ENCODE measurements at places on chromosomes 12 and 14.
A peak's percentile ranks its signal among the peaks of the same experiment; 100 is the strongest.

- DNase-seq, result peak; percentile 94
Observed at GRCh38 chr14:58331111-58331510, 32.8 kb downstream of the ARID4A start.

GRCh38 chr12:2277492-2278155 lies 224.8 kb downstream of the CACNA1C start:
- no peak for DNase-seq

DNA sequence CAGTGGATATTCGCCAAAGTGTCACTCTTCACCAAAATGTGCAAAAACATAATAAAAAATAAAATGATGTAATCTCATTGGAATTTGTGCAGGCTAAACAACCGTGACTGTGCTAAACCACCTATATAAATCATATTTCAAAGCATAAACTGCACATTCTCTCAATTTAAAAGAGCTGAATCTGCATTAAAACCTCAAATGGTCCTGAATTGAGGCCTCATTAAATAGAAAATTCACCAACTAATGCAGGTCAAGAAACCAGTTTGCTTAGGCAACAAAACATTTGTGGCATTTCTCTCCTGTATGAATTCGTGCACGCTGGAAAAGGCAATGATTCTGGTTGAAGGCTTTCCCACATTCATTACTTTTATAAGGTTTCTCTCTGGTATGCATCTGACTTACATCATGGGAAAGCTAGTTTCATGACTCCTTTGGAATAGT lies 80.1 kb upstream of the IFNG-AS1 start:
- DNase-seq, result no peak

- DNase-seq, result peak; percentile 51
Observed at GRCh38 chr12:30930641-30931040, 4.1 kb downstream of the TSPAN11 start.

GRCh38 chr12:54046809-54047159 lies 6.9 kb upstream of the HOXC4 start:
- DNase-seq, result no peak

GRCh38 chr14:71240171-71240570 lies 332.9 kb downstream of the PCNX1 start:
- no peak for DNase-seq

- no peak for DNase-seq
Observed at GRCh38 chr12:119868992-119869391, 8.1 kb downstream of the CIT start.

- DNase-seq, result no peak
Observed at GRCh38 chr14:55052269-55052930, 953 bp downstream of the MAPK1IP1L start.

GRCh38 chr14:79836577-79836976 lies 374.7 kb downstream of the DIO2 start:
- DNase-seq, result no peak

DNA sequence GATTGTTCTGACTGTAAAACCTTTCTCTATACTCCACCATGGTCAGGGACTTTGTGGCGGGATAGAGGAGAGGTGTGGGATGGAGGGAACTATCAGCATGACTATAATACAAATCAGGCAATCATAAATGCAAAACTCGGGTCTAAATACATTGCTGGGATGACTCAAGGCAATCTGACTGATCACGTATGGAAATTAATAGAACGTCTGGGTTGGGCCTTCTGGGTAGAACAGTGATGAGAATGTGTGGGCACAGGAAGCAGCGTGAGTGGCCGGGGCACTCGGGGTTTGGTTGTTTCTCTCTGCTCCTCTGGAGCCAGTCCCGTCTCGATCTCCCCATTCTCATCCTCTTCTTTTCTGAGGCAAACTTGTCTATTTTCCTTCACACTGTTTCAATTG lies 485.8 kb downstream of the VRK1 start:
- DNase-seq, result no peak

- DNase-seq, result no peak
Observed at GRCh38 chr12:6570264-6570887, 2.3 kb upstream of the NOP2 start.

GRCh38 chr14:94598816-94599655 lies 13.2 kb upstream of the SERPINA3 start:
- DNase-seq, result peak; percentile 86

GRCh38 chr12:124125203-124125871 lies 152.3 kb downstream of the ZNF664 start:
- no peak for DNase-seq

DNA sequence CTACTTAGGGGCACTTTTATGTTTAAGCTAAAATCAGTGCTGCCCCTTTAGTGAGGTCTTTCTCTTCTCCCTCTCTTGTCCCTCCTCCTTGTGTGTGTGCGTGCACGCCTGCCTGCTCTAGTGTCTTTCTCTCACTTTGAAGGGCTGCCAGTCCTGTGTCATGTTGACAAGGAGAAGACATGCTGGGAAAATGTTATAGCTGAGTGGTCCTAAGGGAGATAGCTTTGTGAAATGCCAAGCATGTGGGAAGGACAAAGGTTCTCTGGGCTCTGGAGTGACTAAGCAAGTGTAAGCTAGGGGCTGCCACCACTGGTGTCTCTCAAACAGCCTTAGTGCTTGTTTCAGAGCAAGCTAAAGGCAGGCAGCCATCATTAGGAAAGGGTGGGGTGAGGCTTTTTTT lies 108.4 kb downstream of the EMP1 start:
- DNase-seq, result no peak

GRCh38 chr12:44571006-44571550 lies 305.0 kb downstream of the NELL2 start:
- no peak for DNase-seq

DNA sequence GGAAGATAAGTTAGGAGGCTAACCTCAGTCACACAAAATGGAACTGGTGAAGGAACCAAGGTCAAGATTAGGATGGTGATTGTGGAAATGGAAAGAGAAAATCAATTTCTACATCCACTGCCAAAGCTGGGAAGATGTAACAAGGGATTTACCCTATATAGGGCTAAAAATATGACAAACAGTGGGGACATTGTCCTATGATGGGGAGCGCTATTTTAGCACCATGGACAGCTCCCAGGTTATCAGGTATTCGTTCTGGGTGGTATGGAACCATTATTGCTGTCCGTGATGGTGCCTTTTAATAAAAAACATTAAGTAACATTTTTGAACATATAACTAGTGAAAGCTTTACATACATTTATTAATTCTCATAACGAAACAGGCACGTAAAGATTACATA lies 124.0 kb downstream of the NDUFA12 start:
- no peak for DNase-seq

GRCh38 chr14:95480887-95481226 lies 35.6 kb downstream of the SYNE3 start:
- DNase-seq, result no peak

- DNase-seq, result no peak
Observed at GRCh38 chr14:96580566-96580965, 78.4 kb downstream of the PAPOLA start.

DNA sequence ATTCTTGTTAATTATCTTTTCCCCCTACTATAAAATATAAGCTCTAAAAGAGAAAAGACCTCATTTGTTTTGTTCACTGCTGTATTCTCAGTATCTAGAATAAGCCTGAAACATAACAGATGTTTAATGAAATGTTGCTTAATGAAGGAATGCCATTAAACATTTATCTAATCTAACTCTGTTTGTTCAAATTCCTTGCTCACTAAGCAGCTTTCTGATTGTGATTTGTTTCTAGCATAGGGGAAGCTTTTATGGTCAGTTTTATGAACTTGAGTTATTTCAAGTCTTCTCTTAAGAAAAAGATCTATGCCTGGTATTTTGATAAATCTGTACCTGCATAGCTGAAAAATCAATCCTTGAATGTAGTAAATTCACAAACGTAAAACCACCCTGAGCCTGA lies 308.6 kb downstream of the CCDC91 start:
- DNase-seq, result no peak

GRCh38 chr12:105406497-105406896 lies 76.0 kb downstream of the C12orf75 start:
- no peak for DNase-seq

DNA sequence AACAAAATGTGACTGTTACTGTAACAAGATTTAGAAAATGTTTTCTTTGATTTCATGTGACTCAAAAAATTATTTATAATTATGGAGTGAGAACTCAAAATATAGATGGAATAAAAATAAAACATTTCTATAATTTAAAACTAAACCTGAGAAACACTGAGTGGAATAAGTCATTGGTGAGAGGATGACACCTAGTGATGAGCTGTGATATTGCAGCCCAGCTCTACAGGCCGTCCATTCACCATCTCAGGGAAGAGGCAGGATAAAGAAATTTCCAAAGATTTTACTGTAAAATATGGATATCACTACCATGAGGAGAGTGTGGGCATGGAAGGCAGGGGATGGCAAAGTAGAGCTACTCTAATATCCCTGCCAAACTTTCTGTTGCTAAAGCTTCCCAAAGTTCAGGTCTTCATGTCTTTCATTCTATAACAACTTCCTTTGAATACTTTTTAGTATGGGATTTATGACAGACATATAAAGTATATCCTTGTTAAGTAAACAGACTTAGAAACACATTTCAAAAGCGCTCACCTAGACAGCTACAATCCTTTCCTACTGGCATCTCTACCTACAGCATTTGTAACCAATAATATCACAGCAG lies 308.0 kb downstream of the ITPR2 start:
- DNase-seq, result no peak

- no peak for DNase-seq
Observed at GRCh38 chr12:17588968-17589367, 501.0 kb downstream of the RERGL start.

- no peak for DNase-seq
Observed at GRCh38 chr14:72291908-72292688, 359.9 kb downstream of the RGS6 start.

GRCh38 chr14:74476107-74476506 lies 17.0 kb downstream of the NPC2 start:
- DNase-seq, result no peak

GRCh38 chr14:52596861-52597260 lies 44.2 kb downstream of the GPR137C start:
- no peak for DNase-seq

DNA sequence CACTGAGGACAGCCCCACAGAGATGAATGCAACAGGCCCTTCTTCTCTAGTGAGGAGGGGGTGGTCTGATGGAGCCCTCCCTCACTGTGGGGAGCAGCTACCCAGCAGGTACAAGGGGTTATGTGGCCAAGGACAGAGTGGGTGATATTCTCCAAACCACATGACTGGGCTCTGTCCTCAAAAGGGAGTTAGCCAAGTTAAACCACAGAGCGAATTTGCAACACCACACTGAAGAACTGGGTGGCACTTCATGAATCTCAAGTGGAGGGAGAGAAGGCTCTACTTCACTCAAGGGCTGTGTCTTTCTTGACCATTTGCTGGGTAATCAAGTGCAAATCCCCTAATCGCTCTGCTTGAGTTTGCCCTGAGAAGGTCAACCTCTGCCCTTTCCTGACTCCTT lies 12.5 kb downstream of the GPR68 start:
- no peak for DNase-seq

GRCh38 chr12:110058875-110059615 lies 10.7 kb upstream of the C12orf76 start:
- DNase-seq, result no peak

DNA sequence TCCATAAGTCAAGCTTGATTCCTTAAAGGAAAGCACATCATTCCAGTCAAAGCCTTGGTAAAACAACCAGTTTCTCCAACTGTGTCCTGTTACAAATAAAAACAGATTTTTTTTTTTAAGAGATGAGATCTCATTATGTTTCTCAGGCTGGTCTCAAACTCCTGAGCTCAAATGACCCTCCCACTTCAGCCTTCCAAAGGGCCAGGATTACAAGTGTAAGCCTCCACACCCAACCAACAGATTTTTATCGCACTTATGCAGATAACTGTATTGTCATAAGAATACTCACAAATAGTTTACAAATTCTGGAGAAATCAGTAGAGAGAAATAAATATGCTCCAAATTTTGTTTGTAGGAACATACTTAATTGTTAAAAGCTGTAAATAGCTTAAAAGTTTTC lies 56.2 kb upstream of the SLC2A13 start:
- no peak for DNase-seq

DNA sequence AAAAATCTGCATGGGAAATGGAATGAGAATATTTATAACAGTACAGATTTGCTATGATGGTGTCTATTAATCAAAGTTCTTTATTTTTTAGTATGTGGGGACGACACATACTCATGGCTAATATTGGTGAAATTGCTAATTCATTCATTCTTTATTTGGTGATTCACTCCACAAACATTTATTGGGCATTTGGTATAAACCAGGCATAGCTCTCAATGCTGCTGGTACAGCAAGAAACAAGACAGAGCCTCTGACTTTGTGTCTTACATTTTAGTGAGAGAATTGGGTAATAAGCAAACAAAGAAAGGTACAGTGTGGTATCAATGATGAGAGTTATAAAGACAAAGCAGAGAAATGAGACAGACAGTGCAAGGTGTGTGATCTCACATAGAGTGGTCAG lies 129.5 kb downstream of the RGS6 start:
- no peak for DNase-seq

DNA sequence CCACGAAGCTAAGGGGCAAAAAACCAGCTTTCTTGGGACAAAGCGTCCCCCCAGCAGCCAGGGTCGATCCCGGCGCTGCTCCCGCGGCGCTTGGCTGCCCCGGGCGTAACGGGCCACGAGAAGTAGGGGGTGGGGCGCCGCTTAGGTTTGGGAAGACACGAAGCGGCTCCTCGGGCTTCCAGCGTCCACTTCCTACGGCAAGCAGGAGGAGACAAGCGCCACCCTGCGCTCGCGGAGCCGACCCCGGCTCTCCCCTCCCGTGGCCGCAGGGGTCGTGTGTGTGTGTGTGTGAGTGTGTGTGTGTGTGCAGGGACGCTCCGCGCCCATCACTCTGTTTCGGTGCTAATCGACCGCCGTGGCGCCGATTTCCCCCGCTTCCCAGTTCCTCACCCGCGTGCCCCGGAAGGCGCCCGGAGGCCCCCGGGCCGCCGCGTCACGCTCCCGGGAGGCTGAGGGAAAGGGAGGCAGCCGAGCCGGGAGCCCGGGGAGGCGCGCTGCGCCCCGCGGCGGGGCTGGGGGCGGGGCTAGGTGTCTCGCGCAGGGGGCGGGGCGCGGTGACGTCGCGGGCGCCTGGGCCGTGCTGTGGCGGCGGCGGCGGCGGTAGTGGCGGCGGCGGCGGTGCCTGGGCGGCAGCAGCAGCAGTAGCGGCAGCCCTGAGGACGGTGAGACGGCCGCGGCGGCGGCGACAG lies at the start of gene ERC1:
Gene ERC1 (plus strand): TSS at position 563 of the 689 bp plus-strand sequence. CDS start 36,681 bp downstream, outside the sequence.
- DNase-seq, result peak; percentile 85

GRCh38 chr14:49538852-49539251 lies 47.3 kb downstream of the RPS29 start:
- DNase-seq, result no peak

GRCh38 chr14:33702293-33702692 lies 248.6 kb downstream of the EGLN3 start:
- DNase-seq, result no peak

- DNase-seq, result no peak
Observed at GRCh38 chr12:108090107-108090899, 38.8 kb upstream of the WSCD2 start.

DNA sequence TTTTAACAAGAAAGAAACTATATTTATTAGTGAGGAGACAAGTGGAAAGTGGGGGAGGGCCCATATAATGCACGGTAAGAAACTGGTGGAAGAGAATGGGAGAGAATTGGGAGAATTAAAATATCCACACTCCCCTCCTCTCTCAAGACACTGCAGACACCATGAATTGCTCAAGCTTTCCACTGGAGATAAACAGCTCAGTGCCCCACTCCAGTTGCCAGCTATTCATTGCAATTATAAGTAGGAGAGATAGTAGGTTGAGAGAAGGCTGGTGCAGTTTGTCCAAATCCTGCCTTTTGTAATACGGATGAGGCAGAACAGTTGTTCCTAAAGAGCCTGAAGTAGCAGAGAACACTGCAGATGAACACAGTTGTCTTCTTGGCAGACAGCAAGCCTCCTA lies 38.2 kb downstream of the DCAF5 start:
- DNase-seq, result no peak

- DNase-seq, result peak; percentile 96
Observed at GRCh38 chr12:119208626-119209061, 29.9 kb downstream of the HSPB8 start.

Measured in right atrium auricular region (tissue), 2 donors.